ENCODE measurements at places on chromosomes 2 and 18. TPM values are rescaled to one million over a fixed set of nuclear protein-coding genes. Genes with fewer than 3 reads are reported as not detected.

- peaks cover 19% of the 10 kb centered on the region for H3K4me1 ChIP-seq
- no peak for DNase-seq
- H3K4me3 ChIP-seq: peak overlapping the region; percentile 64
- no peaks in the 10 kb centered on the region for H3K36me3 ChIP-seq
- H3K27ac ChIP-seq: peak overlapping the region; percentile 74
Observed at GRCh38 chr18:830315-830901, 18.4 kb upstream of the YES1 start.

GRCh38 chr2:207238831-207239701, 73.3 kb upstream of the KLF7 start:
- H3K36me3 ChIP-seq: peaks cover 1% of the 10 kb centered on the region
- no peak overlapping the region for H3K27ac ChIP-seq
- no peak for DNase-seq
- peaks cover 19% of the 10 kb centered on the region for H3K4me1 ChIP-seq

GRCh38 chr2:118134650-118135049, 46.4 kb downstream of the INSIG2 start:
- H3K36me3 ChIP-seq: no peaks in the 10 kb centered on the region
- no peak for DNase-seq
- peaks cover 7% of the 10 kb centered on the region for H3K27me3 ChIP-seq
- peaks cover 4% of the 10 kb centered on the region for H3K4me1 ChIP-seq

- H3K4me3 ChIP-seq: no peak overlapping the region
- DNase-seq: no peak
- H3K36me3 ChIP-seq: no peaks in the 10 kb centered on the region
- H3K27me3 ChIP-seq: peaks cover 60% of the 10 kb centered on the region
- peaks cover 6% of the 10 kb centered on the region for H3K4me1 ChIP-seq
Observed at GRCh38 chr2:60541056-60541651, 12.3 kb downstream of the BCL11A start.

DNA sequence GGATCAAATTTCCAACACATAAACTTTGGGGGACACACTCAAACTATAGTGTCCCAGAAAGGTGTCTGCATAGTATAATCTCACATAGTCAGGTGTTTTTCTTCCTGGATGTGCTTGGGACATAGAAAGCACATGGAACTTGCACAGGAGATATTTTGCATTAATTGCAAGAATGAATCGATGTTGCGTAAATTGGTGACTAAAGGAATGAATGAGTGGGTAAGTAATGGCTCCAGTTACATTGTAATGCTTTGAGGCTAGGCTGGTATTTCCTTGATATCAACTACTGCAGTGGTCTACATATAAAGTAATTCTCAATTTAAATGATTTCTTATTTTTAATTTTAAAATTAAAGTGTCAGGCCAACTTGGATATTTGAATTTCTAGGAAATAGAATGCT, 53.4 kb downstream of the SH3RF3 start:
- peaks cover 2% of the 10 kb centered on the region for H3K4me1 ChIP-seq
- no peak overlapping the region for H3K4me3 ChIP-seq
- H3K36me3 ChIP-seq: no peaks in the 10 kb centered on the region
- no peak overlapping the region for H3K27ac ChIP-seq

DNA sequence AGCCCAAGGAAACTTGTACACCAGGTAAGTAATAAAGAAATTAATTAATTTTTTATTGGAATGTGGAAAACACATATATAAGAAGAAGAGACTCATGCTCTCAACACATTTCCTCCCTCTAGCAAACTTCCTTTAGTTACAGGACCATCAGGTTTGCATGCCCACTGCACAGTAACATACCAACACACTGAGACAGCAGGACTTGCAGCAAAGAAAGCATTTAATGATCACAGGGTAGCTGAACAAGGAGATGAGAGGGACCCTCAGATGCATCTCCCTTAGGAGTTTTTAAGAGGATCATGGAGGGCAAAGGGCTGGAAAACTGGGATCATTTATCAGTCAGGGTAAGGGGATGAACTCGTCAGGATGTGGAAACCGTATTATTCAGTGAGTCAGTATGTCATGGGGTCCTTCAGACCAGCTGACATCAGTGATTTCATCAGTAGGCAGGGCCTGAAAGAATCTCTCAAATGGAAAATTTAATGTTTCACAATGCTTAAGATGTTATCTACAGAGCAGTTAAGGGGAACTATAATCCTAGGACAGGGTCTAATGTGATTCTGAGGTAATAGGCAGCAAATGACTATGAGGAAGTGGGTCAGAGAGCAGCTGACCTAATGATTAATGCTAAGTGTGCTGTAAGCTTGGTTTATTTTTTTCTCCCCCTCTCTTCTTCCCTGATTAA, 193.8 kb upstream of the RND3 start:
- H3K36me3 ChIP-seq: no peaks in the 10 kb centered on the region
- no peak overlapping the region for H3K27ac ChIP-seq
- no peaks in the 10 kb centered on the region for H3K27me3 ChIP-seq
- H3K4me1 ChIP-seq: no peaks in the 10 kb centered on the region

- H3K36me3 ChIP-seq: no peaks in the 10 kb centered on the region
- no peak overlapping the region for H3K4me3 ChIP-seq
- DNase-seq: no peak
- H3K4me1 ChIP-seq: no peaks in the 10 kb centered on the region
Observed at GRCh38 chr2:212428681-212429478, 109.7 kb downstream of the ERBB4 start.

DNA sequence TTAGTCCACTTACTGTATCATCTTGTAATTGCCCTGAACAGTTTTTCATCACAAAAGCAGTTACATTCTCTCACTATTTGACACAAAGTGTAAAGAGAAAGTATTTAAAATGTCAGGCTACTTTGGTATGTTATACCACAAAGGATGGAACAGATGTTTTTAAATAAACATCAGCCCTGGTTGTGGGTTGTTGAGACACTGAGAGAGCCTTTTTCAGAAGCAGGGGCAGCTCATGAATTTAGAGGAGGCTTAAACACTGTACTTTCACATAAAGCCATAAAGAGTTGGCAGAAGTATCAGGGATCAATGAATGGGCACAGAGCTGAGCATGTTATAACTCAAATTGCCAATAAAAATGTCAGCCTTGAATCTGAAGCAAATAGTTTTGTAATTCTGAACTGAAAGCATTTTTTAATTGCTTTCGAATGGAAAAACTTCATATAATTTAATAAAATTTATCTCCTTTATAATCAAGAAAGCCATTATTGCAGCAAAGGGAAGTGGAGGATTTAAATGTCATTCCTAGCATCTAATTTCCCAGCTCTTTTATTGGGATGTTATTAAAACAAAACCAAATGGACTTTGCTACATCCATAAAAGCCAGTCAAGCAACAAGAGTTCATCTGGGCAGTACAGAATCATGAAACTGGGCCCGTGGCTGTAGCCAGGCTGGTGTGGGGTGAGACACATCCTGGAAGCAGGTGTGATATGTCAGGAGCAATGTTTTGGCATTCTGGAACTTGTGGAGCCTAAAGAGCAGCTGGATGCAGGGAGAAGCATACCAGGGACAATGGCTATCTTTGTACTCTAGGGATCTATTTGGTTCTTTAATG, 95.1 kb upstream of the NT5C1B start:
- no peak overlapping the region for H3K4me3 ChIP-seq
- H3K36me3 ChIP-seq: peaks cover 7% of the 10 kb centered on the region
- no peak for DNase-seq
- no peaks in the 10 kb centered on the region for H3K27me3 ChIP-seq
- H3K4me1 ChIP-seq: peaks cover 16% of the 10 kb centered on the region
- no peak overlapping the region for H3K27ac ChIP-seq

GRCh38 chr2:20231598-20232026, 6.7 kb upstream of the SDC1 start:
- H3K4me3 ChIP-seq: no peak overlapping the region
- H3K36me3 ChIP-seq: no peaks in the 10 kb centered on the region
- no peaks in the 10 kb centered on the region for H3K4me1 ChIP-seq
- H3K27ac ChIP-seq: no peak overlapping the region
- peaks cover 34% of the 10 kb centered on the region for H3K27me3 ChIP-seq
- DNase-seq: no peak

GRCh38 chr18:10776493-10776892, 250.7 kb downstream of the NAPG start:
- no peaks in the 10 kb centered on the region for H3K36me3 ChIP-seq
- no peak for DNase-seq
- H3K4me1 ChIP-seq: peaks cover 1% of the 10 kb centered on the region
- peaks cover 23% of the 10 kb centered on the region for H3K27me3 ChIP-seq
- H3K4me3 ChIP-seq: no peak overlapping the region
- no peak overlapping the region for H3K27ac ChIP-seq

GRCh38 chr2:63035169-63035568, 15.5 kb upstream of the OTX1 start:
- H3K27me3 ChIP-seq: no peaks in the 10 kb centered on the region
- no peak overlapping the region for H3K27ac ChIP-seq
- H3K4me3 ChIP-seq: no peak overlapping the region
- no peak for DNase-seq

GRCh38 chr18:36299015-36299414, 1.5 kb downstream of the FHOD3 start:
- no peaks in the 10 kb centered on the region for H3K36me3 ChIP-seq
- H3K4me3 ChIP-seq: no peak overlapping the region
- no peak overlapping the region for H3K27ac ChIP-seq
- peaks cover 44% of the 10 kb centered on the region for H3K27me3 ChIP-seq
- DNase-seq: no peak

DNA sequence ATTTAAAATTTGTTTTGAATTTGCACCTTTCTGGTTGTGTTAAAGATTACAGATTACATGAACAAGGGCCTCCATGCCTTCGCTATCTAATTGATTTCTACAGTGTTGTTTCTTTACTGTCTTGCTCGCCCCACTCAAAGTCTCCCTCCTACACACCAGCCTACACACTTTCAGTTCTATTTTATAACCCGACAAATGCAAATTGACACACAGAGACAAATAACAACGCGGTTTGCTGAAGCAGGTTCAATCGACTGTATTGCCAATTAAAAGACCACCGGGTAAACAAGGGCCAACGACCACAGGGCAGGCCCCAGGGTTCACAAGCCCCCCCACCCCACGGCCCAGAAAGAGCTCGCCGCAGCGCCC, 869 bp downstream of the STARD7 start:
- H3K4me1 ChIP-seq: peaks cover 41% of the 10 kb centered on the region
- peak overlapping the region; percentile 92 for H3K4me3 ChIP-seq
- DNase-seq: no peak
- H3K27ac ChIP-seq: peak overlapping the region; percentile 84
- no peaks in the 10 kb centered on the region for H3K27me3 ChIP-seq

GRCh38 chr2:2243666-2244065, 87.4 kb downstream of the MYT1L start:
- DNase-seq: no peak
- H3K27me3 ChIP-seq: peaks cover 8% of the 10 kb centered on the region
- H3K27ac ChIP-seq: no peak overlapping the region
- peaks cover 3% of the 10 kb centered on the region for H3K4me1 ChIP-seq
- no peak overlapping the region for H3K4me3 ChIP-seq

DNA sequence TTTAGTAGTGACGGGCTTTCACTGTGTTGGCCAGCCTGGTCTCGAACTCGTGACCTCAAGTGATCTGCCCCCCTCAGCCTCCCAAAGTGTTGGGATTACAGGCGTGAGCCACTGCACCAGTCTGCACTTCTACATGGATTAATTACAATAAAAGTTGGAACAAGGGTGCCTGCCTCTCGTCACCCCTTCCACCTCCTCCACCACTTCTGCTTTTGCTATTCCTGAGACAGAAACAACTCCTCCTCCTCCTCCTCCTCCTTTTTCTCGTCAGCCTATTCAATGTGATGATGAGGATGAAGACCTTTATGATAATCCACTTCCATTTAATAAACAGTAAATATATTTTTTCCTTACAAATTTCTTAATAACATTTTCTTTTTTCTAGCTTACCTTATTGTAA, 35.2 kb downstream of the SRBD1 start:
- no peaks in the 10 kb centered on the region for H3K27me3 ChIP-seq
- DNase-seq: no peak
- no peak overlapping the region for H3K27ac ChIP-seq
- H3K4me3 ChIP-seq: no peak overlapping the region

DNA sequence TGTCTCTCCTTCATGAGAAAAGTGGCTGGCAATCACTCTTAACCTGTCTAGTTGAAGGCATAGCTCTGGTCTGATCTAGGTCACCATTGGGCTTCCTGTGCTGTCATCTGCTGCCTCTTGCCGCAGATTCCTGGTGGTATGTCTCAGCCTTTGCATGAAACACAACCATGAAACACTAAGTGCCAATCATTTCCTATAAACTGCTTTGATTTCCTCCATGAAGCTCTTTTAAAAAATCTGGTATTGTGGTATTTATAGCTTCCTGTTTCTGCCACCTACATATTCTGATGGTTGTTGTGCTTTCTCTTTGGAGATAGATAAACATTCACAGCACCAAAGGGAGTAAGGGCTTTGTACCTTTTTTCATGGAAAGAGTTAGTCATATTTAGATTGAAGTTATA, 120.0 kb upstream of the EPC2 start:
- no peak for DNase-seq
- H3K27ac ChIP-seq: peak overlapping the region; percentile 86
- peak overlapping the region; percentile 65 for H3K4me3 ChIP-seq
- no peaks in the 10 kb centered on the region for H3K27me3 ChIP-seq
- H3K36me3 ChIP-seq: no peaks in the 10 kb centered on the region
- peaks cover 64% of the 10 kb centered on the region for H3K4me1 ChIP-seq

GRCh38 chr2:65016789-65017188, 27.6 kb downstream of the SLC1A4 start:
- peaks cover 11% of the 10 kb centered on the region for H3K4me1 ChIP-seq
- no peak for DNase-seq
- H3K27ac ChIP-seq: no peak overlapping the region
- H3K27me3 ChIP-seq: no peaks in the 10 kb centered on the region
- H3K36me3 ChIP-seq: peaks cover 35% of the 10 kb centered on the region
- H3K4me3 ChIP-seq: no peak overlapping the region

DNA sequence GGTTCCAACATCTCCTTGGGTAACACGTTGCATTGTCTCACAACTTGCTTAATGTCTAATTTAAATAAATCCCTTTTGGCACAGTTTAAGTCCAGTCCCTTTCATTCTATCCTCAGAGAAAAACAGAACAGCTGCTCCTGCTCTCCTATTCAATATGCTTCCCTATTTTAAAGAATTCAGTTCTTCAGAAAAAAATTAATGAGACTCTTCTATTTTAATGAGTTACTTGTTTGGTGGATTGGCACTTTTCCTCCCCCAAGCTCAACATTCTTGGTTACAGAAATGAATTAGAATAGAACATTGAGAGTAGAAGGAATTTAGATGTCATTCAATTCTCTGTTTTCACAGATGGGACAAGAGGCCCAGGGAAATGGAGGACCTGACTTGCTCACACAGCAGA, 116.9 kb upstream of the ATP8B1 start:
- H3K4me3 ChIP-seq: no peak overlapping the region
- peaks cover 6% of the 10 kb centered on the region for H3K27me3 ChIP-seq
- peaks cover 14% of the 10 kb centered on the region for H3K4me1 ChIP-seq
- no peak overlapping the region for H3K27ac ChIP-seq
- H3K36me3 ChIP-seq: no peaks in the 10 kb centered on the region
- no peak for DNase-seq

SERPINB13 gene
- total RNA-seq: not detected

ALKAL2 gene
- not detected for total RNA-seq

SOWAHC gene
- 0.17 TPM for total RNA-seq

PDE11A gene
- total RNA-seq: not detected

ALK gene
- total RNA-seq: not detected

KCNG2 gene
- not detected for total RNA-seq

CDH2 gene
- total RNA-seq: not detected

NEU2 gene
- total RNA-seq: not detected
